Psoas muscle (tissue), 8 donors: ENCODE measurements at places on chromosomes 12 and 14.

GRCh38 chr12:16352481-16352880 lies 5.0 kb downstream of the MGST1 start:
- no peak for DNase-seq

- DNase-seq: no peak
Observed at GRCh38 chr14:89399594-89400068, 17.4 kb downstream of the FOXN3 start.

GRCh38 chr12:123046431-123046830 lies 66.0 kb downstream of the ARL6IP4 start:
- DNase-seq: no peak

GRCh38 chr12:57983858-57984505 lies 42.6 kb downstream of the ATP23 start:
- no peak for DNase-seq

DNA sequence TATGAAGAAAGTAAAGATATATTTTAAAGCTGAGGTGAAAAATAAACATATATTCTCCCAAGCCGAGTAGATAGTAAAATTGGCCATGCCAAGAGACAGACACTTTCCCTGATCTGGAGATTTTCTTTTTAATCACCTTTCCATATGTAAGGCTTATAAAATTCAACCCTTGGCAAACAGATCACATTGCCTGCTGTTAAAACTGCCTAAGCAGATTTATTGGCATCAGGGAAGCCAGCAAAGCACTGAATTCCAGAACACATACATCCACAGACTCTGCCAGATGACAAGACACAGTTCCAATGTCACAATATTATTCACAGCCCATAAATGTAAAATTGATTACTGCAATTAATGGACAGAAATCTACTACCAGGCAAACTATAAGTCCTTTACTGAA lies 78.2 kb upstream of the GARIN2 start:
- no peak for DNase-seq

DNA sequence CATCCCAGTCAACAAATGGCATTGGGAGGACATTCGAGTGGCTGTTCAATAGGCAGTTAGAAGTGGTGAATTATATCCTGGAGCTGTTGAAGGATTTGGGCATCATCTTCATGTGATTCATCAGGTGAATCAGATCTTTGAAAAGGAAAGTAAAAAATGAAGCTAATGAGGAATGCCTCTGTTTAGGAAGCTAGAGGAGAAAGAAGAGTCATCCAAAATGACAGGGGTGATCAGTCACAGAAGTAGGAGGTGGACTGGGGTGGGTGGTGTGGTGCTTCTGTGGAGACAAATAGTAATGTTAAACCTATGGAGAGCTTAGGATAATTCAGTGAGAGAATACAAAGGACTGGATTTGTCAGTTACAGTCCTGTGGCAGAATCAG lies 32.7 kb downstream of the DIP2B start:
- no peak for DNase-seq

DNA sequence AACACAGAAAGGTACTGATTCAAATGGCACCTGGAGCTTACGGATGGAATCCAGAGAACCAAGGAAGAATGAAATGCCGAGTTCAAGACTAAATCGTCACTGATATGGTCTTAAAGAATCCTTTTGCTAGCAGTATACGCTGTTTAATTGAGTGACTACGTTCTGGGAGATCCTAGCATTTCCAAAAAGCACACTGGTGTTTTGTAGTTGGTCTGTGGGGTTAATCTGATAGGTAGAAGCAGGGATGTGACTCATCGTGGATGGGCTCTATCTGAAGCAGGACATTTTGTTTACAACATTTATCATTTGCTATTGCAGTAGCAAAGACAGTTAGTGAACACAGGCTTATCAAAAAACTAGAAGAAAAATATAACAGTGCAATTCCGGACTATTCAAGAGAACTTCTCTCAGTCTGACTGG lies 169.2 kb upstream of the HMGA2 start:
- no peak for DNase-seq

DNA sequence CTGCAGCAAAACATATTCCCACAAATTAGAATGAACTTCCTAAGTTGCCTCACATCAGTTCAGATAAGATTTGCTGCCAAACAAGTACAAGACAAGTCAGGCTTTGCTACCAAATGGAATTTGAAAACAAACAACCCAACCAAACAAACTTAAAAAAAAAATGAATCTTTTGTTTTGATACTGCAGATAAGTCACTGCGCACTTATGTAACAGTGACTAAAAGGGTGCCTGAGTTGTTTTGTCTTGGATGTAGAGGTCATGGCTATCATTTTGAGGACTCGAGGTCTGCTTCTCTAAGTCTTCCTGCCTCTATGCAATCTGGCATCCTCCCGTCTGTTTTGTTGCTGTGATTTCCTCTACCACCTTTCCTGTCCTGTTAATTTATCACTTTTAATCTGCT lies 11.1 kb upstream of the EPS8 start:
- no peak for DNase-seq

- DNase-seq: no peak
Observed at GRCh38 chr12:54967461-54967860, 17.1 kb downstream of the TESPA1 start.

GRCh38 chr14:62691647-62692489 lies 353.4 kb downstream of the KCNH5 start:
- DNase-seq: no peak

DNA sequence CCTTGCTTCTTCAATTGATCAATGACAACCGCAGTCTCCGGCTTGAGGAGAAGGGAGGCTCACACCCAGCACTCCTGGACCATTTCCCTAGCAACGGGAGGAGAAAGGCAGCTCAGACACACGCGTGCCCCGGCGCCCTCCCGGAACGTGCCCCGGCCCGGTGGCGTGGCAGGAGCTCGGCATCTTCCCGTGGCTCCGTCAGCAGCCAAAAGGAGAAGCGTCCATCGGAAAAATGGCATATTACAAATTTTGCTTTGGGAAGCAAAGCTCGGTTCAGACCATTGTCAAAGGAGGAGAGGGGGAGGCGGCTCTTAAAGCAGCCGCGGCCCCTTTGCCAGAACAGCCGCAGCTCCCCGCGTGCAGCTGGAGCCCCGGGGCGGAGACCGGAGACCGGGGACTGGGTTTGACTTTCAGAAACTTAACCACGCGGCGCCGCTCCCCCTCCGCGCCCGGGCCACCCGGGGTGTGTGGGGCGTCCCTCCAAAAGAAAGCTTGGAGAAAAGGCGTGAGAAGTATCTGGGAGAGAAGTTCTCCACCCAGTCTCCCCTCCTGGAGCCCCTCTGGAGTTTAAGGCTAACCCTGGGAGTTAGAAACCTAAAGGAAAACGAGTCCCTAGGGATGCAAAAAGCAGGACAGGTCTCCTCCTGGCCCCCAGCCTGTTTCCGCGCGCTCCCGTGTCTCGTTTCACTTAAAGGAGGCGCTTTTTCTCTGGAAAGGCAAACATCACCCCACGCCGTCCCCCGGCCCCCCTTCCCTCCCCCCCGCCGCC lies 545 bp downstream of the PPFIA2 start:
- peak; percentile 16 for DNase-seq

DNA sequence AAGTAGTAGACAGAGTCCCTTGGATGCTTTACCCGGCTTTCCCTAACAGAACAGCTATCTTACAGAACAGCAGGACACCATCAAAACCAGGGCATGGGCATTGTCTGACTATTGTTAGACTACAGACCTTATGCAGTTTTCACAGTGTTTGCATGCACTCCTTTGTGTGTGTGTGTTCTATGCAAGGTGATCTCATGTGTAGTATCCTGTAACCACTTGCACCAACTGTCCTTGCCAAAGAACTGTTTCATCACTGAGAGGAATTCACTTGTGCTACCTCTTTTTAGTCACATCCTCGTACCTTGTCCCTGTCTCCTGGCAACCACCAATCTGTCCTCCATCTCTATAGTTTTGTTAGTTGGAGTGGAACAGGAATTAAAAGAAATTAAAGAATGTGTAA lies 183.6 kb upstream of the PZP start:
- DNase-seq: no peak

DNA sequence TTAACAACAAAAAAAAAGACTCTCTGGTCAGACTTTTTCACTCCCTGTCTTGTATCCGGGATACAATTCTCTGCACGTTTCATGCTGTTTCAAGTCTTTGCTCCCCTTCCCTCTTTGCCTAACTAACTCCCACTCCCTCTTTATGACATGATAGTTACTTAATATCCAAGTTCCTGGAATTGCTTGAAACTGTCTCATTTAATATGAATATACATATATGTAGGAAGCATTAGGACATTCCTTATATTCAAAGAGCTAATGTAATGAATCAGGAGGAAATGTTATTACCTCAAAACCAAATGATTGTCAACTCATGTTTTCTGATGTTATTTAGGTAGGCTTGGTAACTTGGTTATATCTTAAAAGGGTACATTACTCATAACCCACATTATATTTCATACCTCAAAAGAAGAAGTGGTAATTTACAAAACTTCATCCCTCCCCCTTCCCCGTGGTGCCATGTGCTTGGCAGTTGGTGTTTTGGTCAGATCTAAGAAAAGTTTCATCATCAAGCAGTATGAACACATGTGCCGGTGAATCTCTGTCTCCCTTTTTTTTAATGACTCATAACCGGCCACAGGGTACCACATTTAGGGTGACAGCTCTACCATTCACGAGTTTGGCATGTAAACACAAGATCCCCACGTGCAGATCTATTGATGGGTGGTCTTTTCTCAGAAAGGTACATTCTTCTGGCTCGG lies 56.5 kb downstream of the HCAR2 start:
- no peak for DNase-seq

DNA sequence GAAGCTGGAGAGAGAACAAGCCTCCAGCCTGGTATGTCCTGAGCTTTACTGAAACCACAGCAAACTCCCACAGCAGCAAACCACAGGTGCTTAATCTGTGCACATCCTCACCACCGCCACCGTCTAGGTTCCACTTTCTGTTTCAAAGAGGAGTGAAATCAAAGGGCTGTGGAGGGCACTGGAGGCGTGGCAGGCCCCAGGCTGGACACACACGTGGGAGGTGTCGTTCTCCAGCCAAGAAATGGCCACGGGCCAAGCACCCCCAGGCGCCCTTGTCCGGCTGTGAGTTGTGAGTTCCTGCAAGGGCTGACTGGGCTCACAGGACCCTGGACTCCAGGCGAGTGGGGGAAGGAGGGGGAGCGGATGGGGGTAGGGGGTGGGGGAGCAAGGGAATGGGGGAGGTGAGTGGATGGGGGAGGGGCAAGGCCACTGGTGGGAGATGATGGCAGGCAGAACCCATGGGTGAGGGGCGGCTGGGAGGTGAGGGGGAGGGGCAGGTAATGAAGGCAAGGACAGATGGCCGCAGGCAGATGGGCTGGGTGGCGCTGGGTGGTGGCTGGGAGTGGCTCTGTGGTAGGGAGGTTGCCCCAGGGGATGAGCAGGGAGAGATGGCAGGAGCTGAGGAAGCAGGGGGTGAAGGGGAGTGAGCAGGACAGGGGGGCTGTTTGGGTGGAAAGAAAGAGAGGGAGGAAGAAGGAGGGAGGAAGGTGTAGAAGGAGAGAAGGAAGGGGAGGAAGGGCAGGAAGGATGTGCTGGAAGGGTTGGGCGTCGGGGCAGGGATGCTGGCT lies 86.7 kb downstream of the NCOR2 start:
- DNase-seq: peak; percentile 61

DNA sequence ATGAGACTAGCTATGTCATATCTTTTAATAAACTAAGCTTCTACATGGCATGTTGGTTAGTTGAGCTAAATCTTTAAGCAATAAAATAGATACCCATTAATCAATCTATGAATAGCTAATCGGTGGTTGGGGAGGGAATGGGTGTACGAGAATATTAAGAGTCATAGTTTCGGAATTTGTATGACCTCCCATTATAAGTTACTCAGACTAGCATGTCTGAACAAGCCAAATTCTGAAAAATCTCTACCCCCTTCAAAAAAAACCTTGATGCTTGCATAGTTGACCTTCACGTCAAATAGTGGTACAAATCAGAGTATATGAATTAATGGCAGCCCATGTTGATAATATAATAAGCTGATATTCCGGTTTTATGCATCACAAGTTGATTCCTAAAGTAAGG lies 60.0 kb downstream of the PLEKHG7 start:
- DNase-seq: no peak

GRCh38 chr14:70064136-70064865 lies 124.5 kb downstream of the SLC8A3 start:
- no peak for DNase-seq

- no peak for DNase-seq
Observed at GRCh38 chr14:31677630-31678029, 116.4 kb downstream of the NUBPL start.

GRCh38 chr14:20905676-20906075 lies 14.5 kb downstream of the RNASE3 start:
- DNase-seq: no peak

- no peak for DNase-seq
Observed at GRCh38 chr12:110382683-110383082, 20.8 kb downstream of the ANAPC7 start.

- no peak for DNase-seq
Observed at GRCh38 chr12:94435511-94435927, 24.1 kb downstream of the CEP83 start.

DNA sequence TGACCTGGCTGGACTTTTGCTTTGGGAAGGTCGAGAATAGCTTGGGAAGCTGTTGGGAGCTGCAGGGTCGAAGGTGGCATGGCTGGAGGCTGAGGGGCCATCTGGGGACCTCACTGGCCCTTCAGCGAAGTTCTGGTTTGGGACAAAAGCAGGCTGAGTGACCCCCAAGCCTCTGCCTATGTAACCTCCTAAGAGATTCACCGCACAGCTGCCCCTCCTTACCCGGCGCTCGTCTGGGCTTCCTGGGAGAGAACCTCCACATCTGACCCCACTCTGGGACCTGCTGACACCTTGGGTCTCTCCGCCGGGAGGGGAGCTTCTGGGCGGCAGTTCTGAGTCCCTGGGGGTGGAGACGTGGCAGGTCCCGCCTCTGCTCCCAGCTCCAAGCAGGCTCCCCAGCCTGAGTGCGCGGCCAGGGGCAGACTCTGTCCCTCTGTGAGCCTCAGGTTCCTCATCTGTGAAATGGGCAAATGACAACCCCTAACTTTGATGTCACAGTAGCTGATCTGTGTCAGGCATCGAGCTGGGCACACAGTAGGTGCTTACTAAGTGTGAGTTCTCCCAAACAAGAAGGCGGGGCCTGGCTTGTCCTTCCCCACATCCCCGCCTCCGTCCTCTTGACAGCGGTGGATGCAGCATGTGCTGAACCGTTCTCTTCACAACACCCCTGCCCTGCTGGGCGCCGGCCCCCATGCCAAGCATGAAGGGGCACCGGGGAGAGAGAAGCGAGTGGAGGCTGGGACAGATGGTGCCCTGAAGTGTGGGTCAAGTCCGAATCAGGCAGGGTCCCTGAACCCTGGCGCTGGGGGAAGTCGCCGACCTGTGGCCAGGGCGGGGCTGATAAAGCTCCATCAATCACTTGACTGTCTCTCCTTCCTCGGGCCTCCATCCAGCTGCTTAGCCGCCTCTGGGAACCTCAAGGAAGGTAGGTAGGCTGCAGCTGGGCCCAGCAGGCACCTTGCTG lies 3.8 kb downstream of the EXOC3L4 start:
- no peak for DNase-seq

DNA sequence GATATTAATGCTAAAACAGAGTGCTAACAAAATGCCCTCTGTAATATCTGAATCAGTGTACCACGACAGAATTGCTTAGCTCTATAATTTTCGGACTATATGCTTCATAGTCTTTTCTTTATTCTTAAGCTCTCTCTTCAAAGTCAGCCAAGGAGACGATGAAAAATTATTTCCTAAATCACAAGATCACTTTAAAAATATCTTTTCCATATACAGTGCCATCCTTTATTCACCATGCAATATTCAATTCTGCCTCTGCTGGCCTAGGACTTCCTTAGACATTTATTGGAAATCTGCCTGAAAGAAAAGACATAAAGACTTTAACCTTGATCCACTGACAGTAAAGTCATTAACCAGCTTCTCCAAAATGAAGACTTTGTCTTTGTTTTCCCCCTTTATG lies 238.9 kb upstream of the BTG1 start:
- no peak for DNase-seq
